ENCODE measurements at places on chromosomes 5 and 9.

- no peak for DNase-seq
Measured at GRCh38 chr9:9904041-9904440, 708.8 kb downstream of the PTPRD start.

DNA sequence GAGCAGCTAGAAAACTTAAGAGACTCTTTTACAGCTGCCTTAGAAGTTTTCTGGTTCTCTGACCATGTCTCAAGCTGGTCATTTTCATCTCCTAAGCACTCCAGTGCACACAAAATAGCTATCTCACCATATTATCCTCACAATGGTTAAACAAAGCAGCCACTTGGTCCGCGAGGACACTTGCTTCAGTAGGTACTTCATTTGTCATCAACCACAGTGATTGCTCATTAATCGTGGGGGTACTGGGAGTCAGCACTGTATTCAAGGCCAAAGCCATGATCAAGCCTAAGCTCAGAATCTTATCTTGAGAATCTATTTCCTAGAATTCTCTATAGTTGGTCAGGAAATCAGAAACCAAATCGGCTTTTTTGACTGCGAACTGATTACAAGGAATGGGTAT, 2.9 kb downstream of the ARL14EPL start:
- no peak for DNase-seq

DNA sequence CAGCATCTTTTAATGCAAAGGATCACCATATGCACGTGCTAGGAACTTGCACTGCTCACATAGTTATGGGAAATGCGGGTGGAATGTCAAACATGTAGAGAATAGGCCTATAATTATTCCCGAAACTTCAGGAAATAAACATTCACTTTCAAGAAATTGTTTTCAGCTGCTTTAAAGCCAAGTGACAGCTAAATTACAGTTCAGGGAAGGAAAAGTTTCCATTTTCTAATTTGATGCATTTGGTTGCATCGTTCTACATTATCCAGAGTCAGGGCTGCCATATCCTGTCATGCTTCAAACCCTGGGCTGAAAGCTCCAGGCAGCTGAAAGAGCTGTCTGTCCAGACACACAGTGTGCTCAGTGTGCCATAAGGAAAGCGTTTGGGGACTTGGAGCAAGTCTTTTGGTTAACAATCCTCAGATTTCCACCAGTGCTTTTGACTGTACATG, 518.1 kb downstream of the CSNK1G3 start:
- DNase-seq, result peak; percentile 4

DNA sequence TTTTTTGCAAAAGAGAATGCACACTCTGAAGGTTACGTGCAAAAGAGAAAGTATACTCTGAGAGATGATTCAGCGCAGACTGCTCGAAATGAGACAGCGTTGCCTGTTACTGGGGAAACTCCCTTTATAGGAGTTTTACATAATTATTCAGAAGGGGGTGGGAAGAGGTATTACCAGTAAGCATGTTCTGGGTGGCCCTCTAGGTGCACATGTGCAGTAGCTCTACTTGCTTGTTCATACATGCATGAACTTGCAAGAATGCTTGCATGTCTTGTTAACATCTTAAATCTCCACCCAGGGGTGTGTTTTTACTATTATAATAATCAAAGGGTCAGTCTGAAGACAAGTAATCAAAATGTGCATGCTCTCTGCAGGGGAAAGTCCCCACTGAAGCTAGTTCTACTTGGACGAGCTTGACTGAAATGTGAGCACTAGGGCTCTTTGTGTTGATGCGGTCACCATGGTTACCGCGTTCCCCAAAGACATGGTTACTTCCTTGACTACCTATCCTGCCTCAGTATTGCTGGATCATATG, 75.5 kb downstream of the SGCD start:
- DNase-seq, result no peak

DNA sequence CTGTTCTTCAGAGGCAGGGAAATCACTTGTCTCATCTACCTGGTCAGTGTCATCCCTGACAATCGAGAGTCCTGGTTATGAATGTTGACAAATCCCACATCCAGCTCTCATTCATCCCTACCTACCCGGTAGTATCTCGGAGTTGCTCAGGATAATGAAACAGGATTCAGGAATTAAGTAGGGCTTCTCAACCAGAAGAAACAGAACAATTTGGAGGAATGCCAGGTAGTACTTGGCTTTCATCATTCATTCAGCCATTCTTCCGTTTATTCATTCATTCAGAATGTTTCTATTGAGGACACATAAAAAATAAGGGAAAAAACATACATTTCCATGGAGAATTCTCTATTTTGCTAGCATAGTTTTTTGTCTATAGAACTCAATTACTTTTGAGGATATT, 195.0 kb downstream of the ARHGEF28 start:
- no peak for DNase-seq

DNA sequence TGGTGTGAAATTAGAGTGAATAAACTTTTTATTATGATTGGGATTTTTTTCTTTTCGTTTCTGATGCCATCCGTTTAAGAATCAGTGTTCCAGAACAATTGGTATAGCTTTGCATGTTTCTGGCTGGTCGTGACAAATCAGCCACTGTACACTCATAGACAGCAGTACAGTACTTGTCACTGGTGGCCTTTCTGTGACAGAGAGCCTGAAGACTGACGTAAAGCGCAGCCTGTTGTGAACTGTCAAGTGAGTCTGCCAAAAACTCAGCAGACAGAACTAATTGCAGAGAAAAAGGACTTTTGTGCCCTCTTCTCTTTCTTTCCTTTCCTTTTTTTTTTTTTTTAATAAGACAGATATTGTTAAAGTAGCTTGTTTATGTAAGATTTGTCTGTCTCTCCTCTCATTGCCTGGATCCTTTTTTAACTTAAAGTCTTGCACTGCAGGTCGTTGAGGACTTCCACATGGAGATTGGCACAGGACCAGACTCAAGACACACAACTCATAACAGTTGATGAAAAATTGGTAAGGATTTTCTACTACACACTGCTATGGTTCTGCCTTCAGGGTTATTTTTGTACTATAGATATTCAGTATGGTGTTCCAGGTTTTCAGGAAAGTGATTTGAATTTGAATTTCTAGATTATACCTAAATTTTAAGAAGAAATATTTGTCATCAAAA, 42.7 kb downstream of the NDUFS4 start:
- no peak for DNase-seq

DNA sequence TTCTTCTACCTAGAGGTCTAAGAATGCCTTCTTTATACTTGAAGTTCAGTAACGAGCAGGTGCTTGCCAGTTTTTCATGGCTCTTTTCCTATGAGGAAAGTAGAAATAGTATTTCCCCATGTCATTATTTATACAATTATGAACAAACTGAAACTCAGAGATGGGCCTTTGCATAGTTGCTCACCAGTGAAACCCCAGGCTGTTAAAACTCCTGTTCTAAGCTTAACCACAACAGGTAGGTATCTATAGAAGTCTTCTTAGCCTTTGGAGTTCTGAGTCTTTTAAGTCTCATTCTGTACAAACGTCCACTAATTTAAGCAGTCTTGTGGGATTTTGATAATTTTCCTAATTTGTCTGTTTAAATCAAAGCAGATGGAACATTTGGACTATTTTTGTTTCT, 90.1 kb downstream of the STARD4 start:
- no peak for DNase-seq

- no peak for DNase-seq
Measured at GRCh38 chr5:96262105-96262504, 170.9 kb downstream of the PCSK1 start.

GRCh38 chr9:70975821-70976220, 145.6 kb downstream of the TRPM3 start:
- DNase-seq, result no peak

- no peak for DNase-seq
Measured at GRCh38 chr5:35063414-35063813, 15.7 kb upstream of the AGXT2 start.

- no peak for DNase-seq
Measured at GRCh38 chr9:75636427-75637045, 253.9 kb upstream of the PCSK5 start.

- DNase-seq, result no peak
Measured at GRCh38 chr5:56377573-56377972, 144.4 kb upstream of the ANKRD55 start.

- no peak for DNase-seq
Measured at GRCh38 chr9:21452681-21453080, 12.4 kb downstream of the IFNA1 start.

GRCh38 chr5:169637549-169638121, 560 bp downstream of the DOCK2 start:
- no peak for DNase-seq

GRCh38 chr5:124332273-124332672, 414.2 kb downstream of the ZNF608 start:
- DNase-seq, result no peak

GRCh38 chr5:109410389-109411148, 795 bp upstream of the PJA2 start:
- DNase-seq, result peak; percentile 72

- no peak for DNase-seq
Measured at GRCh38 chr9:130186839-130187522, 14.8 kb downstream of the NCS1 start.

- DNase-seq, result no peak
Measured at GRCh38 chr5:88588609-88589008, 294.4 kb downstream of the MEF2C start.

GRCh38 chr9:119986205-119986604, 593.8 kb downstream of the CDK5RAP2 start:
- DNase-seq, result no peak

DNA sequence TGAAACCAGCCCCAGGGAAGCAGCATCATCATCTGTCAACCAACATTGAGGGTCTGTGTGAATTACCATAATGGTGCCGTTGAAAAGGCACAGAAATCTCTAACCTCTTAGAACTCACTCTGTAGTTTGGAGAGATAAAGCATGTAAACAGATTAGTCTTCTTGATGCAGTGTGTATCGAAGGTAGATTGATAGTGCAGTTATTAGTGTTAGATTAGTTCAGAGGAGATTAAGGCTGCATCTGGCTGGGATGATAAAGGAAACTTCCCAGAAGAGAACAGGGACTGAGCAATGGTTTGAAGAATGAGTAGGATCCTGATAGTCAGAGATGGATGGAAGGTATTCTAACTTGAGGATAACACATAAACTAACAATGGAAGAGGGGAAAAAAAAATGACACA, 651.5 kb downstream of the TLE1 start:
- DNase-seq, result no peak

DNA sequence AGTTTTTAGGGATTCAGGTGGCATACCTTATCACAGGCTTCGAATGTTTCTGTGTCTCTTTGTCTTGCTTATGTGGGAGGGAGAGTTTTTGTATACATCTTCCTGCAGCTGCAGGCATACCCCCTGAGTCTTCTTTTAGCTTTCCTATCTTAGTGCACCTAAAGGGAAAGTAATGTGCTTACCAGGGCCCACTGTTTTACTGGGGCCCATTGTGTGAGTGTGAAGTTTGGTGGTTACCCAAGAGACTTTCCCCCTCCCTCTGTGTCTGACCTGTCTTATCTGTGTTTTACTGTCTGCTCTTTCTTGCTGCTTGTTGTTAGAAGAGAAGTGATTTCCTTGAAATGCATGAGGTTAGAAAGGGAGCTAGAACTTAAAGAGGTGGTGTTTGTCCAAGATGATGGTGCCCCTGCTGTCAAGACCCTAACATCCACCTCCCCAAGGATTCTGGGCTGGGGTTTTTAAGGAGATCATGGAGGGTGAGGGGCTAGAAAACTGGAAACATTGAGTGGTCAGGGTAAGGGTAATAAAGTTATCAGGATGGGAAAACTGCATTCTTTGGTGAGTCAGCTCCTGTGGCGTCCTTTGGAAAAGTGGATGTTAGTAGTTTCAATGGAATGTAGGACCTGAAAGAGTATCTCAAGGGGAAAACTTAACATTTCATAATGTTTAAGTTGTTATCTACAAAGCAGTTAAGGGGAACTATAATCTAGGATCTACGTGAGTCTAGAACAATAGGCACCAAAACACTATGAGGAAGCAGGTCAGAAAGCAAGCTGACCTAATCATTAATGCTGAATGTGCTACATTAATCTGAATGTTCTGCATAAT, 583.5 kb upstream of the TUSC1 start:
- no peak for DNase-seq

GRCh38 chr5:135477613-135478066, 25.5 kb upstream of the TIFAB start:
- no peak for DNase-seq

- DNase-seq, result no peak
Measured at GRCh38 chr5:151925340-151925739, 689 bp upstream of the GLRA1 start.

- no peak for DNase-seq
Measured at GRCh38 chr9:79026316-79026715, 545.4 kb upstream of the TLE4 start.

DNA sequence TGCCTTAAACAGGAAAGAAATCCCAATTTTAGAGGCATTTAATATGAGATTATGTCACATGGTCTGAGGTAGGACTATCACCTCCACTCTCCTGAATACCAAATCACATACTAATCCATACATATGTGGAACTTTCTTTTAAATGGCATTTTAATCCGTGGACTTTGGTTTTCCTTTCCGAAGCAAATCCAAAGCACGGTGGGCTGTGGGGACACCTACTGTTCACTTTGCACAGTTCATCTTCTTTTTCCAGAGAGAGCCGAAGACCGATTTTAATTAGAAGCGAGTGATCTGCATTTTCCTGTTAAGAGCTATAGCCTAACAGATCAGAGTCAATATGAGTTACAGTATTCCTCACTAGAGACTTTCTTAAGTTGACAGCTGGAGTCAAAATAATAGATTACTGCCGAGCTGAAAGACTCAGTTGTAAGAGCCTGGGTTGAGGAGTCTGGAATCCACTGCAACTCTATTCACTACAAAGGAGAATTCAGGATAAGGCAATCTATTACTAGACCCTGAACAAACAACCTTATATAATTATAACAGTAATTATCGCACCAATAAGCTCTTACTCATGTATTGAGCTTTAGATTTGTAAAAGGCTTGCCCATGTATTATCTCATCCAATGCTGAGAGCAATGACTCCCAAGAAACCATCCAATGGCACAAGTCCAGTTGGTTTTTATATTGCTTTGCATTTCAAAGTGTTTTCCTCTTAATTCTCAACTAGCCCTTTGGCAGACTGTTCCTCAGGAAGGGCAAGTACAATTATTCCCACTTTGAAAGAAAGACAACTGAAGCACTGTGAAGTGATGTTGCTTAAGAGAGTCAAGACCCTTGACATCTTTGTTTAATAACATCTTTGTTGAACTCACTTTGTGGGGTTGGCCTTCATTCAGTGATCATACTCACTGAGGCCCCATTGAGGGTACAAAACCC, 144.7 kb downstream of the TRPM6 start:
- DNase-seq, result no peak

DNA sequence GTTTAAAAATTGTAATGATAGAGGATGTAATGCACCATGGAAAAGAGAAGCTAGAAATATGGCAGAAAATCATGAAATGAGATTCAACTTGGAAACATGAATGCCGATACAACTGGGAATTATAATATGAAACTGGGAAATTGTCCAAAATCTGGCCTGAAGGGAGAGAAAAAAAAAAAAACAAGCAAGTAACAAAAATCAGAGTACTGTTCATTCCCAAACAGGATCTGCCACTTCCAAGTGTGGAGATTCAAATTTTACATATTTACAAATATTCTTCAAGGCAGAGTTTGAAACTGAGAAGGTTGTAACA, 56.6 kb upstream of the MOCS2 start:
- no peak for DNase-seq

All from C1 segment of cervical spinal cord (tissue), 14 donors.